ENCODE measurements at places on chromosomes 1 and 21.

- no peak for DNase-seq
Measured at GRCh38 chr1:117047271-117047670, 12.9 kb upstream of the TTF2 start.

DNA sequence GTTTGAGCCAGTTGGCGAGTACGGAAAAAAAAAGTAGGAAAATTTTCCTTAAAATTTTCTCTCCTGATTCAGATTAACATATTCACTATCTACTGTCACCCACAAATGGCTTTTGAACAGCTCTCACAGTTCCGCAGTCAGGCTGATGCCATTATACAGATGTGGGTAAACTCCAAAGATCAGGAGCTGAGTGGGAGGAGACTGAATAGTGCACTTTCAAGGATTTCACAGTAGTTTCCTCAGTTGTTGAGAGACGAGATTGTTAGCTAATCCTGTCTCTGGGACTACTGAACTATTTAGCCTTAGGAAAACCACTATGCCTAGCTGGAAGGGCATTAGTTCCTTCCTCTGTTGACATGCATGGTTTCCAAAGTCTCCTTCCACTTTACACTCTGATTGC lies 3.2 kb upstream of the DISP1 start:
- no peak for DNase-seq

DNA sequence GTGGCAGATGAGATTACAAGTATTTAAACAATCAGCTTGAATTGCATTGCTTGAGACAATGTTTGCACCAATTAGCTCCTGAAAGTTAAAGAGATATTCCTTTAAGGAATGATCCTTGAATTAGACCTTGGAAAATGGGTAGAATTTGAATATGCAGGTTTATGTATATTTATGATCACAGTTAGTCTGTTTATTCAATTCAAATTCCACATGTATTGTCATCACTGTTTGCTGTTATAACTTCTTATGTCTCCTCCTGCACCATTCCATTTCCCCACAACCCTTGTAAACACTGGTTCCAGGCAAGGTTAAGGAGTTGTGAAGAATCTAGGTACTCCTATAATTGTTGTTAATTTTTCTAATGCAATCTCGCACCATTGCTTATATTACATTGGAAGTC lies 518.2 kb upstream of the PBX1 start:
- DNase-seq = no peak

GRCh38 chr1:1173793-1174415 lies at the start of gene TTLL10:
TSS of gene TTLL10 (plus strand) at chr1:1173880. CDS start at chr1:1179216, 5,336 bp downstream.
- DNase-seq = no peak

GRCh38 chr1:166600574-166600973 lies 238.7 kb upstream of the POGK start:
- DNase-seq = no peak

DNA sequence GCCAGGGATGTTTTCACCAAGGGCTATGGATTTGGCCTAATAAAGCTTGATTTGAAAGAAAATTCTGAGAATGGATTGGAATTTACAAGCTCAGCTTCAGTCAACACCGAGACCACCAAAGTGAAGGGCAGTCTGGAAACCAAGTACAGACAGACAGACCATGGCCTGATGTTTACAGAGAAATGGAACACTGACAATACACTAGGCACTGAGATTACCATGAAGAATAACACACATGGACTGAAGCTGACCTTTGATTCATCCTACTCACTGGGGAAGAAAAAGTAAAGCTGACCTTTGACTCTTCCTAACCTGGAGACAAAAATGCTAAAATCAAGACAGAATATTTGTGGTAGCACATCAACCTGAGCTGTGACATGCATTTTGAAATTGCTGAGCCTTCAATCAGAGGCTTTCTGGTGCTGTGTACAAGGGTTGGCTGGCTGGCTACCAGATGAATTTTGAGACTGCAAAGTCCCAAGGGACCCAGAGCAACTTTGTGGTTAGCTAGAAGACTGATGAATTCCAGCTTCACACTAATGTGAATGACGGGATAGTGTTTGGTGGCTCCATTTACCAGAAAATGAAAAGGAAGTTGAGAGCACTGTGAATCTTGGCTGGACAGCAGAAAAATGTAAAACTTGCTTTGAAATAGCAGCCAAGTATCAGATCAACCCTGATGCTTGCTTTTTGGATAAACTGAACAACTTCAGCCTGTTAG lies 190.4 kb upstream of the KCTD3 start:
- DNase-seq = peak; percentile 94

DNA sequence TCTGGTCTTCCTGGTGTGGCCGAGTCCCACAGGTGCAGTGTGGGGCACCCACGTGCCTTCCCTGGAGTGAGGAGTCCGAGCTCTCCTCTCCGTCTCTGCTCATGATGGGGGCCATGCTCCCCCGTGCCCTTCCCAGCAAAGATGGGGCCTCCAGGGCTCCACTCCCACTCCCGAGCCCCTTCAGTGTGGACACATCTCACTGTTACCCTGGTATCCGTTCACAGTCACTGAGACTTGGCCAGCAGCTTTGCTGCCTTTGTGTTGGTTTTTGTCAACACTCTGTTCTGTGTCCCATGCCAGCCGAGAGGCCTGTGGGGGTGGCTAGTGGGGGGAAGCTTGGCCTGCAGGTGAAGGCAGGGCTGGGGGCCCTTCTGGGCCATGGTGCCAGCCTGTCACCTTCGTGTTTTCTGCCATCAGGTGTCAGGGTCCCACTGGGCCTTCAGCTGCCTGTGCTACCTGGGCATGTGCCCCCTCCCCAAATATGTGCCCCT lies 46.9 kb upstream of the POFUT2 start:
- DNase-seq = no peak
